ACHN (cell line): ENCODE measurements at places on chromosomes 6 and 20.
A peak's percentile ranks its signal among the peaks of the same experiment; 100 is the strongest.

- DNase-seq: no peak
Observed at GRCh38 chr6:7445101-7445500, 55.5 kb downstream of the RIOK1 start.

DNA sequence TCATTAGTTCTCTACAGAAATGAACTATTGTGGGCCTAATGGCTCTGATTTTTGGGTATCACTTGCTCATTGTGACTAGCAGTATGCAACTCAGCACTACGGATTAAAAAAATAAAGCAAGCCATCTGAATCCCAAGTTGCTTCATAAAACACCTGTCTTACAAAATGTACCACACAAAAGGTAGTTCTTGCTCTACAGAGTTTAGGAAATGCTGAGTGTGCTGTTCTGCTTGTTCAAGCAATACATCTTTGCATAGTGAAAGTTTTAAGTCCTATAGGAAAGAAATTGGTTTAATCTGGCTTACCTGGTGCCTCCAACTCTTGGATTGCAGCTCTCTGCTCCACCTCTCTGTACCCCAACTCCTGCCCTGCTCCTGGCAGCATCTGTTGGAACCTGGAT, 266.7 kb upstream of the AGPAT4 start:
- DNase-seq: no peak

GRCh38 chr20:45467861-45468260, 1.7 kb upstream of the WFDC2 start:
- DNase-seq: no peak

DNA sequence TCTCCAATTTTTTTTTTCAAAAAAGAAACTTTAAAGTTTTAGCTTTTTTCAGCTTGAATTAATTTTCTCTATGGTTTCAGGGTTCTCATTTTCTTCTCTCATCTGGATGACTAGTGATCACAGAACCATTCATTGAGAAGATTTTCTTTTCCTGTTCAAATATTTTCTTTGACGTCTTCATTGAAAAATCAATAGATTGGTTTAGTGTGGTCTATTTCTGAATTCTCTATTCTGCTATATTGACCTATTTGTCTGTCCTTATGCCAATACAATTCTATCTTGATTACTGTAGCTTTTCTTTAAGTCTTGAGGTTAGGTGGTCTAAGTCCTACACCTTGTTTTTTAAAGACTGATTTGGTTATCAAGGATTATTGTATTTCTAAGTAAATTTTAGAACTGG, 150.2 kb upstream of the MAN1A1 start:
- DNase-seq: no peak

GRCh38 chr6:47083586-47084047, 41.5 kb upstream of the ADGRF1 start:
- DNase-seq: no peak

DNA sequence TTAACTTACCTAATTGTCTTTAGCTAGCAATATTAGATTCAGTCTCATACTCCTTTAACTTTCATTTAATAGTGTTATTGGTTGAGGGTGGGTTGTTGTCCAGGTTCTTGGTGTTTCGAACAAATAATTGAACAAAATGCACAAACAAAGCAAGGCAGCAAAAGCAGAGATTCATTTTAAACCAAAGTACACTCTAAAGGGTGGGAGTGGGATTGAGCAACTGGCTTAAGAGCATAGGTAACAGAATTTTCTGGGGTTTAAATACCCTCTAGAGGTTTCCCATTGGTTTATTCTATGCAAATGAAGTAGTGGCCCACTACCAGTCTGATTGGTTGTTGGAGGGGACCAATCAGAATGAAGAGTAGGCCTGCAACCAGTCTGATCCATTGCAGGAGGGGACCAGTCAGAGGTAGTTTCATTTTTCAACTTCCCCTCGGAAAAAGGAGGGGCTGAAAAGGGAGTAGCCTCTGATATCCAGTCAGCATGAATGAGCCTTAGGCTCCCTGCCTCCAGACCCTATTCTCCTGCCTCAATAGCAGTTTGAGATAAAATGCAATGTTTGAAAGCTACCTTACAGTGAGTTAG, 26.3 kb upstream of the RAB23 start:
- peak; percentile 15 for DNase-seq

DNA sequence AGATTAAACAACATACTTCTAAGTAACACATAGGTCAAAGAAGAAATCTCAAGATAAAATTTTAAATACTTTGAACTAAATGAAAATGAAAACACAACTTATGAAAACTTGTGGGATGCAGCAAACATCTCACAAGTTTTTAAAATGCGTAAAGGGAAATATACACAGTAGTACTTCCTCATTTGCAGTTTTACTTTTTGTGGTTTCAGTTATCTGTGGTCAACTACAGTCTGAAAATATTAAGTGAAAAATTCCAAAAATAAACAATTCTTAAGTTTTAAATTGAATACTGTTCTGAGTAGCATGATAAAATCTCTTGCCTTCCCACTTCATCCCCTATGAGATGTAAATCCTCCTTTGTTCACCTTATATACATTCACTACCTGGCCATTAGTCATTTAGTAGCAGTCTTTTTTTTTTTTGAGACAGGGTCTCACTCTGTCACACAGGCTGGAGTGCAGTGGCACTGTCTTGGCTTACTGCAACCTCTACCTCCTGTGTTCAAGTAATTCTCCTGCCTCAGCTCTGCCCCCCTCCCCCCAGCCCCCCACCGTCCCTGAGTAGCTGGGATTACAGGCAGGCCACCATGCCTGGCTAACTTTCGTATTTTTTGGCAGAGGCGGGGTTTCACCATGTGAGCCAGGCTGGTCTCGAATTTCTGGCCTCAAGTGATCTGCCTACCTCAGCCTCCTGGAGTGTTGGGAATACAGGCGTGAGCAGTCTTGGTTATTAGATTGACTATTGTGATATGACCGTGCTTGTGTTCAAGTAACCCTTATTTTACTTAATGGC, 154.6 kb upstream of the AHI1 start:
- no peak for DNase-seq

DNA sequence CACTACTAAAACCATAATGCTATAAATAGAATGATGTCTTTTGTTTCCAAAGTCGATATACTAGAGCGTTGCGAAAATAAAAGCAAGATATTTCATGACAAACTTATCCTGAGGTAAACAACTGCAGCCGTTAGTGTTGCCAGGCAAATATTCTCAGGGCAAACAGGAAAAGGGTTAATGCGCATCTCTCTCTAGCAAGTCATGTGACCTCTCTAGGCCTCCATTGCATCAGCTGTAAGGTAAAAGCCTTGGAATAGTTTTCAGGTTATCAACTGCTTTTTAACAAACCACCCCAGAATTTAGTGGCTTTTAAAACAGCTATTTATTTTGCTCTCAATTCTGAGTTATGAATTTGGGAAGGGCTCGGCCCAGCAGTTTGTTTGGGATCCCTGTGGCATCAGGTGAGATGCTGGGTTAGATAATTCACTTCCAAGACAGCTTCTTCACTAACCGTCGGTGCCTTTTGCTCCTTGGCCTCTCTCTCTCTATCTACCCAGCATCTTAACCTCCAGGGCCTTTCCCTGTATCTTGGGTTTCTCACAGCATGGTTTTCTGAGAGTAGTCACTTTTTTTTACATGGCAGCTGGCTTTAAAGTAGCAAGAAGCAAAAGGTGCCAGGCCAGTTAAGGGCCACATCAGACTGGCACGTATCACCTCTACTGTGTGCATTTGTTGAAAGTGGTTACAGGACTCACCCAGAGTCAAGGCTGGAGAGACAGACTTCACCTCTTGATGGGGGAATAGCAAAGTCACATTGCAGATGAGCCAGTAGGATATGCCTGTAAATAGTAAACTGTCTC, 39.2 kb upstream of the LTV1 start:
- DNase-seq: no peak

DNA sequence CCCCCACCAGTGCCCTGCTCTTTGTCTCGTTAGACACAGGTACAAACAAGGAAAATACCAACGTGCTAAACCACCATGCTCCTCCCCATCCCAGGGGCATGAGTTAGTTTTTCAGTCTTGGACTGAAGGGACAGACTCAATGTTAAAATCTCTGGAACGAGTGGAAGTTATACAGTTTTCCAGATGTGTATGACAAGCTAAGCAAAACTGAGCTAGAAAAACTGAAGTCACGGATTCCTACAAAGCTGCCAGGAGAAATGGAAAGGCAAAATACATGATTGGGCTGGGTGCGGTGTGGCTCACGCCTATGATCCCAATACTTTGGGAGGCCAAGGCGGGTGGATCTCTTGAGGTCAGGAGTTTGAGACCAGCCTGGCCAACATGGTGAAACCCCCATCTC, 34.3 kb upstream of the QKI start:
- DNase-seq: no peak

GRCh38 chr6:131317516-131317915, 182.2 kb downstream of the AKAP7 start:
- no peak for DNase-seq

DNA sequence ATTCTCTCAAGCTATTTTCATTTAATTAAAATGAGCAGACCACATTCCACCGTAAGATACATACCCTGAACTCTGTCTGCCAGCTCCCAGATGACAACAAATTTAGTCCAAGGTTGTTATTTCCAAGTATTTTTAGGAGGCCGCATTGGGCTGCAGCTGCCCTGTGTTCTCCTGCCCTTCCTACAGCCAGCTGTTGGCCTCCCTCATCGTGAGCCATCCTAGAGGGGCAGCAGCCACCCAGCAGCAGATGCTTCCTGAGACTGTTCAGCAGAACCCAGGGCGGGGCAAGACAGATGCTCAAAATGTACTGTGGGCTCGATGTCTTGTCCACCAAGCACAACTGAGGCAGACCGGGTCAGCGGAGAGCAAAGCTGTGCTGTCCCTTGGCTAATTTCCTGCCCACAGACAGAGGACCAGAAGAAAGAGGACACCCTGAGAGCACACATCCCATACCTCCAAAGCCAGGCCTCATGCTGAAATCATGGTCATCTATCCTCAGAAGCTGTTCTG, 16.4 kb downstream of the GABRR1 start:
- DNase-seq: no peak

GRCh38 chr20:38175304-38176180, 10.5 kb upstream of the TGM2 start:
- no peak for DNase-seq

DNA sequence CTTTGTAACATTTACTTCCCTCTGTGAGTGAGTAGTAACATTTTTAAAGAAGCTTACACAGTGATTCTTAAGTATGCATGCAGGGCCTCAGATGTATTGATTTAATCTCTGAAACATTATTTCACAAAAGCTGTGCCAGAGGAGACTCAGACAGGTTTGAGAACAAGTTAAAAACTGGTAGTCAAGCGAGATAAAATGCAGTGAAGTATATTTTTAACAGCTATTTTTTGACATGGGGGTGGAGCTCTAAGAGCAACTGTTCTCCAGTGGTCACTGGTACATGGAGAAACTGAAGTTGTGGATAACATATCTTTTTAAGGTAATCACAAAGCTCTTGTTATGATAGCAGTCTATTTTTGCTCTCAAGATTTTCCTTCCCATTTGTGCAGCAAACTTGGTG, 20.4 kb downstream of the DSTN start:
- no peak for DNase-seq

DNA sequence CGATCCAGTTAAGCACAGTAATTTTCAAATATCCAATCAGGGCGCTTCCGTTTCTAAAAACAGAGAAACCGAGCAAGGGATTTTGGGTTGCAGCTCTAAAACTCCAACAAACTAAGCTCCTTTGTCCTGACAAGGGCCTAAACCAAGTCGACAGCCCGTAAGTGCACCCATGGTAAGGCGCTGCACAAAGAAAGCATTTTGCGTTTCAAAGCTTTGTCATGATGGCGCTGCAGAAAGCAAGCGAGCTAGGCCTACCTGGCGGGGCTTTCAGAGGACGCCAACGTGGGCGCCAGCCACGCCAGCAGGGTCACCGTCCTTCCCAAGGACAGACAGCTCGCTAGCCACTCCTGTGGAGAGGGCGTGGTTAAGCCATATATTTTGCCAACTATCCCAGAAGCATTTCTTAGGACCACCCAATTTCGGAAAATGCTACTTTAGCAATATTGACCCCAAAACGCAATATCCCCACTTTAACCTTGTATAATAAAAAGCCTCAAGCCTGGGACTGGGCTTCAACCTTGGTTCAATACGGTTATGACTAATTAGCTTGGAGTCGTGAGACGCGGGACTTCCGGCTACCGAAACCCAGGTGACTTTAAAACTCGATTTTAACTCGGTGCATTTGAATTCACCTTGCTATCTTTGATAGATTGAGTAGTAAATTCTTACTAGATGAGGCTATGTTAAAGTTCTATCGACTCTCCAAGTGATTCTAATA, 53.8 kb downstream of the TRIM38 start:
- no peak for DNase-seq

GRCh38 chr6:18585032-18585573, 198.0 kb downstream of the RNF144B start:
- DNase-seq: peak; percentile 57

DNA sequence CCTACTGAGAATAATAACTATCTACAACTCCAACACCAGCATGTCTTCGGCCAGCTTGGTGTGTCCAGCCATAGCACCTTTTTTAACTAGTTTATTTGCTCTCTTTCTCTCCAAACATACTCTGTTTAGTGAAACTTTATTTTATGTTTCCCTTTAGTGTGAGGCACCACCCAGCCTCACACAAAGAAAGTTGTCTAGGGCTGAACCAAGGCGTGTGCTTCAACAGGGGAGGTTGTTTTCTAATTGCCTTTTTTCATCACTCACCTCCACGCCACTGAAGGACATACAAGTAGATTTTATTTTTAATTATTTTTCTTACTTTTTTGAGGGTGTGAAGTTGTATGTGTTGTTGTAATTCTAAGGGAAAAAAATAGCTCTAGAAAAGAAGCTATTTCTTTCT, 125.6 kb upstream of the MARCKS start:
- DNase-seq: no peak

DNA sequence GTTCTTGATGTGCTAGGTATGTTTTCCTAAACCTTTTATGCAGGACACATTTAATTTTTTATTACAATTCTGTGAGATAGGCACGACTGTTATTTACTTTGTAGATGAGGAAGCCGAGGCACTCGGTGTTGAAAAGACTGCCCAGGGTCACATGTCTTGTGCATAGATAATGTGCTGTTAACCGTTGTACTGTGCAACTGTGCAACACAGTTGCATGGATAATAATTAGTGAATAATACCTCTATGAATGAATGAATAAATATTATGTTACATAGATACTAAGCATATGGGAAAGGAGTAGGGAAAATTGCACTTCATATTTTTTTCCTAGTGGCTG, 60.3 kb upstream of the DEK start:
- no peak for DNase-seq

GRCh38 chr6:28606424-28607391, 81.0 kb downstream of the GPX5 start:
- peak; percentile 82 for DNase-seq
